ENCODE measurements at places on chromosomes 13 and 19.

- no peak for DNase-seq
These were observed 17.8 kb upstream of the FOSB start for GRCh38 chr19:45450012-45450333.

DNA sequence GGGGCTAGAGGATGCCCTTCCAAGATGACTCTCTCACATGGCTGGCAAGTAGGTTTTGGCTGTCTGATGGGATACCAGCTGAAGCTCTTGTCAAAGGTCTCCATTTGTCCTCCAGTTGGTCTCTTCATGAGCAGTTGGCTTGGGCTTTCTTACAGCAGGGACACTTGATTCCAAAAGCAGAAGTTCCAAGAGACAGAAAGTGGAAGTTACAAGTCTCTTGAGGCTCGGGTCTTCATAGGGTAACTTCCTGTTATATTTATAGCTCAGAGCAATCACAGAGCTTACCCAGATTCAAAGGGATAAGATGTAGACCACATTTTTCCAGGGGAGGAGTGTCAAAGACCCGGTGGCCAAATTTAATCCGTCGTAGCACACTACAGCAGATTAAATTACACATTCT is 440.0 kb downstream of the RFC3 start:
- no peak for DNase-seq

DNA sequence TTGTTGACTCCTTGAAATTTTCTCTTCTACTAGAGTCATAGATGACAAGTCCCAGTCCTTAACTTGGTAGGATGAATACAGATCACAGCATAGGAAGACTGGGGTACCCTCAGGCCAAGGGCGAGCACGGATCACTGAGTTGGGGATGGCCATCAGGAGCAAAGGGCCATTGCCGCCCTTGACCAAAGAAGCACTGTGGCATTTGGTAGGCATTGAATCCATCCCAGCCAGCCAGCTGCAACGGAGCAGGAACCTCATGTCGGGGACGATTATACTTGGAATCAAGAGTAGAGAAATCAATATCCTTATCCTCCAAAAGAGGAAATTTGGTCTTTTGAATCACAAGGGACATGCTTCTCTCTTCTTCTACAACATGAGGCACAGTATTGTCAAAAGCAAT is 50.1 kb upstream of the ZNF573 start:
- no peak for DNase-seq

- no peak for DNase-seq
These were observed 25.9 kb downstream of the IGFL2 start for GRCh38 chr19:46173886-46174480.

DNA sequence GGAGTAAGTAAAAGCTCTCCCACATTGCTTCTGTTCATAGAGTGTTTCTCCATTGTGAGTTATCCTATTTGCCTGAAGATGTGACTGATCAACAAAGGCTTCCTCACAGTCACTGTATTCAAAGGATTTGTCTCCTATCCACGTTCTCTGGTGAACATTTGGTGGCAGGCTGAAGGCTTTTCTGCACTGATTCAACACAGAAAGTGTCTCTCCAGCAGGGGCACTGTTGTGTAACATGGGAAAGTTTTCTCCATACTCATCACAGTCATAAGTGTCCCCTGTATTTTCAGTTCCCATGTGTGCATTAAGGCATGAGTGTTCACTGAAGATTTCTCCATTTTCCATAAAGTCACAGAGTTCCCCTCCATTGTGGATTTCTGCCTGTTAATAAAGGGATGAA is 17.6 kb downstream of the ZNF121 start:
- no peak for DNase-seq

GRCh38 chr13:113451951-113452421 is 1.3 kb downstream of the ADPRHL1 start:
- DNase-seq = no peak

GRCh38 chr19:743168-743687 is 7.7 kb upstream of the MISP start:
- no peak for DNase-seq

DNA sequence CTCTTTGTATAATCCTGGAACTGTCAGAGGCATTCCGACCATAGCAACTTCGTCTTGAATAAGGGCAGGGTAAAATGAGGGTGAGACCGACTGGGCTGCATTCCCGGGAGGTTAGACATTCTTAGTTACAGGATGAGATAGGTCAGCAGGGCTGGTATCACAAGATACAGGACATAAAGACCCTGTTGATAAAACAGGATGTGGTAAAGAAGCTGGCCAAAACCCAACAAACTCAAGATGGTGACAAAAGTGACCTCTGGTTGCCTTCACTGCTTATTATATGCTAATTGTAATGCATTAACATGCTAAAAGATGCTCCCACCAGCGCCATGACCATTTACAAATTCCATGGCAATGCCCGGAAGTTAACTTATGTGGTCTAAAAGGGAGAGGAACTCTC is 27.7 kb upstream of the MBNL2 start:
- DNase-seq = no peak

GRCh38 chr13:43293008-43293407 is 269.6 kb downstream of the DNAJC15 start:
- DNase-seq = no peak

DNA sequence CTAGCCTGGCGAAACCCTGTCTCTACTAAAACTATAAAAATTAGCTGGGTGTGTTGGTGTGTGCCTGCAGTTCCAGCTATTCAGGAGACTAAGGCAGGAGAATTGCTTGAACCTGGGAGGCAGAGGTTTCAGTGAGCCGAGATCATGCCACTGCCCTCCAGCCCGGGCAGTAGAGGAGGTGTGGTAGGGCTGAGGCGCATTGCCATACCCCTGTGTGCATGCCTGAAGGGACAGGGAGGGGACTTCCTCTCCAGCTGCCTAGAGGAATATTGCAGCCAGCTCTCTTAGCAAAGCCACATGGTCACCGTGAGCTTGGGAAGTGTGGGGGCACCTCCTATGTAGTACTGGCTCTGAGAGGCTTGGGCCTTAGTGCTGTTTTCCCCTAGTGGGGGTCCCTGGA is 29.2 kb upstream of the PEPD start:
- DNase-seq = no peak

GRCh38 chr13:50261130-50261901 is 246.1 kb downstream of the KCNRG start:
- DNase-seq = no peak

DNA sequence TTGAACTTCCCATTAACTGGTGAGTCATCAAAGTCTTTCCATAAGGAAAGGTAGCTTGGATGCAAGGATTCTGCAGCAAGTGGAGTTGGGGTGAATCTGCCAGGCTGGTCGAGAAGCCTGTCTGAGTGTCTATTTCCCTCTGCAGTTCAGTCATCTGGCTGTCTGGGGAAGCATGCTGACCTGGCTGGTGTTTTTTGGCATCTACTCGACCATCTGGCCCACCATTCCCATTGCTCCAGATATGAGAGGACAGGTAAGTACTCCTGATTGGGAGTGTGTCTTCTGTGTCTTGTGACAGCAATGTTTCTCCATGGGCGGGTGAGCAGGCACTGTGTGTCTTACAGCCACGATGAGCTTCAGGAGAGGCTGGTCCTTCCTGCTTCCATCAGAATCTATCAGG is 189.7 kb downstream of the SHISA2 start:
- no peak for DNase-seq
